ENCODE measurements at places on chromosomes 1 and 21.

DNA sequence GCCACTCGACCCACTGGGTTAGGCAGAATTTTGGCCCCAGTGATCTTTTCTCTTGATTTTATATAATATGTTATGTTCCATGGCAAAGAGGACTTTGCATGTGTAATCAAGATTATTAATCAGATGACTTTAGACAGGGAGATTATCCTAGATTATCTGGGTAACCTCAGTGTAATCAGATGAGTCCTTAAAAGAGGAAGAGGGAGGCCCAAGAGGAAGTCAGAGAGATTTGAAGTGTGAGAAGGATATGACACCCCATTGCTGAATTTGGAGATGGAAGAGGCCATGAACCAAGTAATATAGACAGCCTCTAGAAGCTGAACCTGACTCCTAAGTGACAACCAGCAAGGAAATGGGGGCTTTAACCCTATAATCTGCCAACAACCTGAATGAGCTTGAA, 117.1 kb upstream of the CSF3R start:
- no peak for DNase-seq

- peak; percentile 24 for DNase-seq
These were observed 66.9 kb upstream of the PRDX6 start for GRCh38 chr1:173410133-173410793.

DNA sequence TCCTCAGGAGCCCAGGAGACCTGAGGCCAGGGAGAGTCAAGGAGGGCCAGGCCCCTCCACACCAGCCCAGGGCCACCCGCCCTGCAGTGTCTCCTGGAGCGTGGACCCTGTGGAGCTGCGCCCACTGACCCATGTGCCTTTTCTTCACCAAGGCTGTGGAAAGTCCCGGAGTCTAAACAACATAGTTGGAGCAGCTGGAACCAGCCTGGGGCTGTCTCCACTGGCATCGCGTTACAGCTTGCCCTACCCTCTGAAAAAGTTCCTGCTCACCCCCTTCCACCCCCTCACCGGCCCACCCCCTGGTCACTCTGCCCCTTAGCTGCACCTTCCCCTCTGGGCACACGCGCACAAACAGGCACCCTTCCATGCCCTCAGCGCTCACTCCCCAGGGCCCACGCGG, 18.3 kb downstream of the KCNC4 start:
- DNase-seq: no peak

- DNase-seq: no peak
These were observed 3.6 kb downstream of the KCNJ6 start for GRCh38 chr21:37912616-37913015.

GRCh38 chr21:31845151-31845729, 27.6 kb upstream of the HUNK start:
- DNase-seq: no peak

DNA sequence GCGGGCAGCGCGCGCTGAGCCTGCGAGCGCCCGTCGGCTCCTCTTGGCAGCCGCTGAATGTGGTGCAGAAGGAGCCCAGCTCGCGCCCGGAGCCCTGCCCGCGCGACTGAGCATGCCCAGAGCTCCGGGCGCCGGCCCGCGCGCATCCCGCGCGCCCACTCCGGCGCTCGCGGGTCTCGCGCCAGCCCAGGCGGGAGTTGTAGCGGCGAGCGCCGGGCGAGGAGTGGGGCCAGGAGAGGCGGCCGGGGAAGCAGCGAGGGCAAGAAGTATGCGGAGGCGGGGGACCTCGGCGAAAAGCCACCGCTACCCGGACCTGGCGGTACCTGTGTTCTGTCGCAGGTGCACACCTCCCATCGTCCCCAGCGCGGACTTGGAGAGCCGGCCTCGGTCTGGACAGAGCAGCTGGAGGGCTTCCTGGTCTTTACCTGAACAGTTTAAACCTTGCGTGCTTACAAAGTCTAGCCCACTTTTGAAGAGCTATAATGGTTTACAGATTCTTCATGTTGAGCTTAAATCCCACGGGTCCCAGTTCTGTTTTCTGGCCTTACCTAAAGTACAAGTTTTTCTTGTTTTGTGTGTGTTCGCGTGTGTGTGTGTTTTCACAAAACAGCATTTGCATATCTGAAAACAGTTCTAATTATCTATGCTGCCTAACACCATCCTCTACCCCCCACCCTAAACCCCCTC, at the start of gene DDAH1:
Gene DDAH1, minus strand, starts transcription at position 61 of the 687 bp plus-strand sequence. CDS start 114 bp downstream, outside the sequence.
- DNase-seq: no peak

- DNase-seq: no peak
These were observed 3.2 kb upstream of the NBPF3 start for GRCh38 chr1:21436488-21437340.

- no peak for DNase-seq
These were observed 57.9 kb downstream of the RNF187 start for GRCh38 chr1:228544921-228545591.

DNA sequence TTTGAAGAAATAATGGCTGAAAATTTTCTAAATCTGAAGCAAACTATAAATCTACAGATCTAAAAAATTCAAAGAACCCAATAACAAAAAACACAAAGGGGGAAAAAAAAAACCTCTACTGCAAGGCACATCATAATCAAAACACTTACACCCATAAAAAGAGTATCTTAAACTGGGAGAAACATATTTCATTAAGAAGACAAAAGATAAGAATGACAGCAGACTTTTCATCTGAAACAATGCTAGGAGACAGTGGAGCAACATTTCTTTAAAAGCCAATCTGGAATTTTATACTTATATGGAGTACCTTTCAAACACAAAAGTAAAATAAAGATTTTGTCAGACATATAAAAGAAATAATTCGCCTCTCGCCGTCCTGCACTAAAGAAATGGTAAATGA, 49.1 kb downstream of the COP1 start:
- no peak for DNase-seq

- DNase-seq: no peak
These were observed 3.3 kb downstream of the PLEKHM2 start for GRCh38 chr1:15687446-15687845.

- DNase-seq: no peak
These were observed 40.3 kb downstream of the TAS1R2 start for GRCh38 chr1:18819203-18819602.

DNA sequence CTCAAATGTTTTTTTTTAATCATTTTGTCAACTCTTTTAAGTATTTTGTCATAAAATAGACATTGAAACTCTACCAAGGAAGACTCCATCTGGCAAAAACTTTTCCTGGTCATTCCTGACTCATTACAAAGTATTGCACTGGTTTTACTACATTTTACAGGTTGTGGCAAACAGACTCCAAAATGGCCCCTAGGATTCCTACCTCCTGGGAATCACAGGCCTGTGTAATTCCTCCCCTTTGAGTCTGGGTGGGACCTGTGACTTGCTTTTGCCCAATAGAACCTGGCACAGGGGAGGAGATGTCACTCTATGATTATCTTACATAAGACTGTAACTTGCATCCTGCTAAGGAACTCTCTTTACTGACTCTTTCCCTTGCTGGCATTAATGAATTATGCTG, 123.6 kb upstream of the KCNJ6 start:
- DNase-seq: no peak

DNA sequence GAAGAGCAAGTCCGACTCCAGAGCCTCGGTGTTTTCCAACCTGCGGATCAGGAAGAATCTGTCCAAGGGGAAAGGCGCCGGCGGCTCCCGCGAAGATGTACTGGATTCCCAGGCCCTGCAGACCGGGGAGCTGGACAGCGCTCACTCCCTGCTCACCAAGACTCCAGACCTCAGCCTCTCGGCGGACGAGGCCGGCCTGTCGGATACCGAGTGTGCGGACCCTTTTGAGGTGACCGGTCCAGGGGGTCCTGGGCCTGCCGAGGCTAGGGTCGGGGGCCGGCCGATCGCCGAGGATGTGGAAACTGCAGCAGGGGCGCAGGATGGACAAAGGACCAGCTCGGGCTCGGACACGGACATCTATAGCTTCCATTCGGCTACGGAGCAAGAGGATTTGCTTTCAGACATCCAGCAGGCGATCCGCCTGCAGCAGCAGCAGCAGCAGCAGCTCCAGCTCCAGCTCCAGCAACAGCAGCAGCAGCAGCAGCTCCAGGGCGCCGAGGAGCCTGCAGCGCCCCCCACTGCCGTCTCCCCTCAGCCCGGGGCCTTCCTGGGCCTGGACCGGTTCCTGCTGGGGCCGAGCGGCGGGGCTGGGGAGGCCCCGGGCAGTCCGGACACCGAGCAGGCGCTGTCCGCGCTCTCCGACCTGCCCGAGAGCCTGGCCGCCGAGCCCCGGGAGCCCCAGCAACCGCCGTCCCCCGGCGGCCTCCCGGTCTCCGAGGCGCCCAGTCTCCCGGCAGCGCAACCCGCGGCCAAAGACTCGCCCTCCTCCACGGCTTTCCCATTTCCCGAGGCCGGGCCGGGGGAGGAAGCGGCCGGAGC, 827 bp downstream of the FMN2 start:
- no peak for DNase-seq

DNA sequence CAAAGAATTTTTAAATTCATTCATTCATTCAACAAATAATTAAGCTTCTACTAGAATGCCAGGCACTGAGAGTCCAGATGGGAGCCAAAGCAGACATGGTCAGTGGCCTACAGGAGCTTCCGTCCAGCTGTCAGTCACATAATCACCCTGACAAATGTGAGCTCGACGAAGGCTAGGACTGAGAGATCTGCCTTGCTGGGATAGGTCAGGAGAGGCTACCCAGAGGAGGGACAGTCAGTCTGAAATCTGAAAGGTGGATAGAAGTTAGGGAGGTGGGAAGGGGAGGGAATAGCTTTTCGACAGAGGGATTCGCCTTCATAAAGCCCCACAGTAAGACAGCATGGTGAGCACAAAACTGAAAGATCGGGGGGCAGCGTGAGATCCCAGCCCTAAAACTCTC, 8.3 kb downstream of the EPHX1 start:
- DNase-seq: no peak

DNA sequence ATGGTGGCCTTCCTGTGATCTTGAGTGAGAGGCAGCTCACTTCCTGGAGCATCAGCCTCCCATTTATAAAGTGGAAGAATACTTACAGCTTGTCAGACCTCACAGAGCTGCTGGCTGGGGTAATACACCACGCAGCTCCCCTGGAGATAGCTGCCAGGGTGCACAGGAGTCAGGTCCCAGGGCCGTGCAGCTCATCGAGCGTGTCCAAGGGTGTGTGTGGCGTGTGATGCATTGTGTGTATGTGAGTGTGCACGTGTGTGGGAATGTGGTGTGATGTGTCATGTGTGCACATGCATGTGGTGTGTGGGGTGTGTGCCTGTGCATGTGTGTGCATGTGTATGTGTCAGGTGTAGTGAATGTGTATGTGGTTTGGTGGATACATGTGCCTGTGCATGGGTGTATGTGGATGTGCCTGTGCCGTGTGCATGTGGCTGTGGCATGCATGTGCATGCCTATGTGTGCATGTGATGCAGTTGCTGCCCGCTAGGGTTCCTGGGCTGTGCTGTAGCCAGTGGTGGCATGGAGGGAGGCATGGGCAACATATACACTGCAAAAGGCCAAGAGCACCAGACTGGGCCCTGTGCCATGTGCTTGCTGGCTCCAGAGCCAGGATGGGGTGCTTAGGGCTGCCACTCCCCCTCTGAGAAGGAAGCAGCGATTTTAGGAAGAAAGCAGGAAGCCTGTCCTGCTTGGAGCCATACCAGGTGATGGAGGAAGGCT, 24.6 kb downstream of the WNT3A start:
- DNase-seq: no peak

DNA sequence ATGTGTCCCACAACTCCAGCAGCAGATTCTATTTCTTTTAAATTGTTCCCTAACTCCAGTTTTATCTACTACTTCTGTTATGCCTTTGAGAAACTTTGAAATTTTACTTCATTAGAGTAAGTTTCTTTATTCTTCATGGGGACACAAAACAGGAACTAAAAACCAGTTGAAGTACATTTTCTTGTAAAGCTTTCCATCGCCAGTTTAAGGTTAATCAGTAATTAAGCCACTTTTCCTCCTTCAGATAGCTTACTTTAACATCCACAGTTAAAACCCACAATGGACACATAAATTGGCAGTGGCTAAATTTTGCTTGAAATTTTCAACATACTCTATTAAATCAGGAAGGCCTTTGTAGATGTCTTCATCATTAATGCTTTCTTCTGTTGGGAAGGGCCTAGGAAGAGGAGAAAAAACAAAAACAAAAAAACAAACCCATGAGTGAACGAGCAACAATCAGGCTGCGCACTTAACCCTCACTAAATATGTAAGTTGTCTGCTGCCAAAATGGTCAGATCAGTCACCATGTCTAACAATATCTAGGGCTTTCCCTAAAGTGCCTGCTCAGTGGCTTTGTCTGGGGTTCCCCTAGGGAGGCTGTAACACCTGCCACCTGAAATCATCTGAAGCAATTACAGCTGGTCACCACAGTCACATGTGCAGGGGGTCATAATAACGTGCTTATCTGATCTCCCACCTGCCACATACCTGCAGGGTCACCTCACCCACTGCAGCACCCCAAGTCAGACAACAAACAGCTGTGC, 187.9 kb downstream of the VAV3 start:
- DNase-seq: no peak

- no peak for DNase-seq
These were observed 41.6 kb downstream of the PARP1 start for GRCh38 chr1:226366290-226366689.

GRCh38 chr21:42550817-42551216, 37.2 kb downstream of the SLC37A1 start:
- DNase-seq: no peak

DNA sequence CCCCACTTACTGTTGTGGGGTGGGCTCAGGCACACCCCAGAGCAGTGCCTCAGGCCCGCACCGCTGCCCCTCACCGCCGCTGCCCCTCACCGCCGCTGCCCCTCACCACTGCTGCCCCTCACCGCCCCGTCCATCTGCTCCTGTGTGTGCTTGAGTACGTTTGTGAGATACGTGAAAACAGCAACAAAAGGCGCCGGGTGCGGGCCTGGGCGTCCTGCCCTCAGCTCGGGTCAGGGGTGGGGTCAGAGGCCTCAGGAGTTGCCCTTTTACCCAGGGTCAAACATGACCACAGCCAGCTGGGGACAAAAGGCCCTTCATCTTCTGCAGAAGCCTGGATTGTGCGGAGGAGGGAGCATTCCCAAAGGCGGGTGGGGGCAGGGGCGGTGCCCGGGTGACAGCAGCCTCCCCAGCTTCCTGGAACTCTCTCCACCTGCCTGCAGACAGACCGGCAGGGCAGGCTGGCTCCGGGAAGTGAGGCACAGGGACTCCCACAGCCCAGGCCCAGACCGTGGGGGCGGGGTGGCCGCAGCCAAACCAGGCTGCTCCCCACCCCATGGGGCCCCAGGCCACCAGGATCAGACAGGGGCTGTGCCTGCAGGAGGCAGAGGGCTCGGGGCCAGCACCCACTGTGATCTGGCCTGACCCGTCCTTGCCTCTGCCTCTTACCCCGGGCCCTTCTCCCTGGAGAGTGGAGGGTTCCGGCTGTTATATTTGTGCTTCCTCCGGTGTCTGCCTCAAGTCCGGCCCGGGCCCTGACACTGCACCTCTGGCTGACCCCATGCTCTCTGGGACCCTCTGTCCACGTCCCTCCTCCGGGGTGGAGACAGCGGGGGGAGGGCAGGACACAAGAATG, 2.3 kb upstream of the VWA1 start:
- no peak for DNase-seq
